ENCODE measurements at places on chromosomes 3 and 15.

DNA sequence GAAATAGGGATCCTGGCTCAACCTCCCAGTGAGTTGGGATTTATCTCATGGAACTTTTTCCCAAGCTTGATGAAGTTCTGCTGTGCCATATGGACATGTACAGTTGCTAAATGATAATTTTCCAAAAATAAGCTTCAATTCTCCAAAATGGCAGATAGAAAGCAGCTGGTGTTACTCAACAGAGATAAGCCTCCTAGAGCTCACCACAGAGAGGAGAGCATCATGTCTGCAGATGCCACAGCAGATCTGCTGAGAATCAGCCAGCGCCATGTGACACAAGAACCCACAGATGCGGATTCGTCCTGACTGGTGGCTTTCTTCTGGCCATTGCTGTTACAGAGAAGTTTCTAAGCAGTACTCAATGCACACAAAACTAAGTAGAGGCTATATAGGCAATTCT, 50.6 kb downstream of the AGTR1 start:
- H3K36me3 ChIP-seq = no peaks in the 10 kb centered on the region
- no peaks in the 10 kb centered on the region for H3K4me1 ChIP-seq
- no peak overlapping the region for H3K4me3 ChIP-seq
- no peaks in the 10 kb centered on the region for H3K27me3 ChIP-seq
- no peak overlapping the region for H3K27ac ChIP-seq
- DNase-seq = no peak

DNA sequence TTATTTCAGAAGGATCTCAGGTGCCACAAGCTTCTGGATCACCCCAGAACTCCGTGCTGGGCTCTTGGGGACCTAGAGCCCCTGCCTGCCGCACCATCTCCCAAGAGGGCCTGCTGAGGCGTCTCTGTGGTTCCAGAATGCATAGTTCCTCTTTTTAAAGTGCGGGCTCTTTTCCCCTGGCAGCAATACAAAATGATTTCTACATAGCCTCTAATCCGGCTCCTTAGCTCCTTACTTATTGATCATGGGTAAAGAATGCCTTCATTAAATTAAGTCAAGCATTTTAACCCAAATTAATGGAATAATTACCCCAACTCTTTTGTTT, 121.9 kb downstream of the ATP10A start:
- H3K27me3 ChIP-seq = no peaks in the 10 kb centered on the region
- no peak overlapping the region for H3K27ac ChIP-seq
- no peak overlapping the region for H3K4me3 ChIP-seq
- H3K4me1 ChIP-seq = no peaks in the 10 kb centered on the region

GRCh38 chr3:113140876-113141275, 70.5 kb upstream of the BOC start:
- no peaks in the 10 kb centered on the region for H3K4me1 ChIP-seq
- no peak for DNase-seq
- no peaks in the 10 kb centered on the region for H3K36me3 ChIP-seq
- no peaks in the 10 kb centered on the region for H3K27me3 ChIP-seq

GRCh38 chr15:33022629-33023028, 171.9 kb downstream of the FMN1 start:
- no peaks in the 10 kb centered on the region for H3K36me3 ChIP-seq
- no peaks in the 10 kb centered on the region for H3K4me1 ChIP-seq

DNA sequence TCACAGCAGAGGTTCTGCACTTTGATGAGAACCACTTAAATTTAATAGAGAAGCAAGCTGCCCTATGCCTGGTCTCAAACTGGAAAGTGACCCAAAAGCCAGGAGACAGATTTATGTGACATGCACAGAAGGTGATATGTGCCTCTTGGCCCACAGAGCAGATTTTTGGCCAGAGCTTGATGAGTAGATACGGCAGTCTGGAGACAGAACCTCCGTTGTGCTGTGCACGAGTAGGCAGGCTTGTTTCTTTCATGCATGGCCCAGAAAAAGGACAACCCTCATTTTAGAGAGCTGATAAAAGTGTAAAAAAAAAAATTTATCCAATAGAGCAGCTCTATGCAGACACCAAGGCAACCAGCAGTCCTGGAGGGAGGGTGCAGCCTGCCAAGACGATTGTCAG, 423.1 kb downstream of the CNTN6 start:
- H3K27ac ChIP-seq = no peak overlapping the region
- DNase-seq = no peak
- H3K27me3 ChIP-seq = no peaks in the 10 kb centered on the region
- H3K4me1 ChIP-seq = no peaks in the 10 kb centered on the region

- no peak overlapping the region for H3K27ac ChIP-seq
- no peaks in the 10 kb centered on the region for H3K36me3 ChIP-seq
- H3K4me1 ChIP-seq = no peaks in the 10 kb centered on the region
- no peak overlapping the region for H3K4me3 ChIP-seq
- no peak for DNase-seq
Measured at GRCh38 chr15:72182673-72183072, 14.9 kb downstream of the GRAMD2A start.

DNA sequence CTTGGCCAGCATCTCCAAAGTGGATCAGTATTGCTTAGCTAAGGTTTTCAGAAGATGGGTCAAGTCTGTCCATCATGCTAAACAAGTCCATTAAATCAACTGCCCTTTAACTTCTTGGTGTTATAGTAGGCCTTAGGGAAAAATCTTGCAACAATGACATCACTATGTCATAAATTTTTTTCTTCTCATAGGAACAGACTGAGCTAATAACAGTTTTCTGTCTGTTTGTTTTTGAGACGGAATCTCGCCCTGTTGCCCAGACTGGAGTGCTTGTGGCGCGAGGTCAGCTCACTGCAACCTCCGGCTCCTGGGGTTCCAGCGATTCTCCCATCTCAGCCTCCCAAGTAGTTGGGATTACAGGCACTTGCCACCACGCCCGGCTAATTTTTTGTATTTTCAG, 94.2 kb downstream of the EFL1 start:
- H3K4me3 ChIP-seq = no peak overlapping the region
- DNase-seq = no peak
- H3K4me1 ChIP-seq = no peaks in the 10 kb centered on the region
- H3K27me3 ChIP-seq = no peaks in the 10 kb centered on the region
- no peak overlapping the region for H3K27ac ChIP-seq

- peaks cover 45% of the 10 kb centered on the region for H3K4me1 ChIP-seq
- H3K27me3 ChIP-seq = no peaks in the 10 kb centered on the region
- no peaks in the 10 kb centered on the region for H3K36me3 ChIP-seq
- no peak for DNase-seq
- H3K27ac ChIP-seq = no peak overlapping the region
Measured at GRCh38 chr3:72756900-72757299, 91.3 kb downstream of the SHQ1 start.

DNA sequence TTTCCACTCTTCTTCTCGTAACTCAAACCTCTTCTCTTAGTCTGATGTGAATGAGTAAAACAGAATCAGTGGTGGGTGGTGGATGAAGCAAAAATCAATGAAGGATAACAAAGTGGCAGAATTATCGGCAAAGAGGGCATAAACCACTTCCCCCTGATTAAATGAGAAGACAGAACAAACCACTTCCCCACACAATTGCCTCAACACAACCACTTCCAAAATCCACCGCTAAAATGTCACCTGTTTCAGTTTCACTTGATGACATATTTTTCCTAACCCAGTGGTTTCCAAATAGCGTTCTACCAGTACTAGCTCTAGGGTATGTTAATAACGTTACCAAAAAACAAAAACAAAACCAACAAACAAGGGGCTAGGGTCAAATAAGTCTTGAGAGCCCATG, 478.7 kb upstream of the WNT5A start:
- no peak overlapping the region for H3K4me3 ChIP-seq
- no peak for DNase-seq
- H3K4me1 ChIP-seq = no peaks in the 10 kb centered on the region

DNA sequence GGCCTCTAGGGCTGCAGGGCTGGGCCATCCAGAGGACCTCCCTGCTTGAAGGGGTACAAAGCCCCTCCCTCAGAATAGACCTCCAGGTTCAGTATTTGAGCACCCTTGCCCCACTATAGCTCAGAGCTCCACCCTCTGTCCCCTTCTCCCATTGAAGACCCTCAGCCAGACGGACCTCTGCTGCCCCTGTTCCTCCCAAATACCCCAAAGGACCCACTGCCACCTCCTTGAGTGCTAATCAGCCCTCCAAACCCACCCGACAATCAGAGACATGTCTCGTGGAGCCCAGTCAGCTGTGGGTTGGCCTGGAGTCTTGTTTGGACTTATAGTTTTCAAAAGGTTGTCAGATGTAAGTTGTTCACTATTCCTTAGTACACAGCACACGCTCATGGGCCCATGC, 161.1 kb downstream of the UACA start:
- no peaks in the 10 kb centered on the region for H3K36me3 ChIP-seq
- DNase-seq = no peak
- no peak overlapping the region for H3K27ac ChIP-seq

GRCh38 chr3:40306336-40306735, 3.2 kb upstream of the EIF1B start:
- H3K27ac ChIP-seq = no peak overlapping the region
- no peaks in the 10 kb centered on the region for H3K27me3 ChIP-seq
- peaks cover 15% of the 10 kb centered on the region for H3K4me1 ChIP-seq
- no peaks in the 10 kb centered on the region for H3K36me3 ChIP-seq
- H3K4me3 ChIP-seq = no peak overlapping the region
- no peak for DNase-seq

DNA sequence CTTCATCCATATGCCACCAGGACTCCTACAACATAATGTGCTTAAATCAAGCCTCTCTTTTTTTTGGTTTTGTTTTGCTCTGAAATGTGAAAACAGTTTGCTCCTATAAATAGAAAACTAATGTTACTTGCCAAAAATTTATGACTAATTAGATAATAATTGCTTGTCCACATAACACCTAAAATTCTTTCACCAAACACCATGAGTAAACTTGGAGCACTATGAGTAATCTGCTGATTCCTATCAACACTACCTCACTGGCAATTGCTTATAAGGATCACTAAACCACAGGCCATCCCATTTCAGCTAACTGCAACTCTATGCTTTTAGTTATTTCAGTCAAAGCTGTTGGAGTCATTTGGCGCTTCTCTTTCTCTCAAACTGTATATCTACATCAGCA, 252.7 kb downstream of the EPHA3 start:
- H3K36me3 ChIP-seq = no peaks in the 10 kb centered on the region
- no peak overlapping the region for H3K4me3 ChIP-seq
- no peaks in the 10 kb centered on the region for H3K27me3 ChIP-seq
- H3K27ac ChIP-seq = no peak overlapping the region

DNA sequence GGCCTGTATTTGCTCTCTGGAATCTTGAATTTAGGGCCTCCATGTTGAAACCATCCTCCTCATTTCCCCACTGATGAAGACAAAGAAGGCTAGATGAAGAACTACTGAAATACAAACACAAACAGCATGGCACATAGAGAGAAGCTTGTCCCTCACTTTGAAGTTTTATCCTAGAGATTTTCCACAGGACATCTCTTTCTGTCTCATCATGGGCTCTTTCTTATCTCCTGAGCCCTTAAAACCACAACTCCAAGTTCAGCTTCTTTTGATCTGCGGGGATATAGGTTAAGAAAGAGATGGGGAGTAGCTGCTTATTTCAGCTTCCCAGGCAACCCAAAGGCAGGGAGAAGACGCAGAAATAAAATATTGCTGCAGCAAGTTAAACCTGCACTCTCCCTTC, 213.1 kb upstream of the LRIG1 start:
- no peak for DNase-seq
- no peaks in the 10 kb centered on the region for H3K4me1 ChIP-seq
- no peaks in the 10 kb centered on the region for H3K36me3 ChIP-seq
- no peak overlapping the region for H3K27ac ChIP-seq

DNA sequence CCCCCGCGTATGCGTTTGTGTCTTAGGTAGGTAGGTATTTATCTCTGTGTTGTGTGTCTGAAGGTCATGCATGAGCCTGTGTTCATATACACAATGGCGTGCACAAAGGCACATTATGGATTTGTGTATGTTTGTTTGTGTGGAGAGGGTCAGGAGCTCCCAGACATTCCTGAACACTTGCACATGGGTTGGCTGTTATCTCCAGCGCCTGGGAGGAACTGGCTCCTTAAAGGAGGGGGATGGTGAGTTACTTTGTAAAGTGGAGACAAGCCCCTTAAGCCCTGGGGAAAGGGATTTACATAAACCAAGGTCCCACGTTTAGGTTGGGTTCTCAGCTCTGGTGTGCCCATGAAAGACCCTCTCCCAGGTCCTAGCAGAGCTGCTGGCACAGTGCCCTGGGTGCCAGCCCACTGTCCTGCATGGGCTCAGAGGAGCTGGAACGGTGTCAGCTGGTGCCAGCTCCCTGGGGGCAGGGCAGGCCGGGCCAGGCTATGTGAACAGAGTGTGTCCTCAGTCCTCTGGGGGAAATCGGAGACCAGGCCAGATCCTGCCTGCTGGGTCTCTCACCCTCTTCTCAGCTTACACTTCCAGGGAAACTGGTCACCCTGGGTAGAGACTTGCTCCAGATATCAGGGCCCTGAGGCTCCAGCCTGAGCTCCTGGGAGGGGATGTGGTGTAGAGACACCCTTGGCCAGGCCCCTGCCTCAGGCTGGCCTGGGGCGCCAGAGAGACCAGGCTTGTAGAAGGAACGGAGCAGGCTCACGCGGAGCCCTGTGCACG, 25.1 kb downstream of the SNX33 start:
- no peaks in the 10 kb centered on the region for H3K27me3 ChIP-seq
- no peaks in the 10 kb centered on the region for H3K36me3 ChIP-seq
- no peaks in the 10 kb centered on the region for H3K4me1 ChIP-seq
- no peak overlapping the region for H3K27ac ChIP-seq
- DNase-seq = no peak

All from CD8-positive, alpha-beta memory T cell (primary cell).